ENCODE measurements at places on chromosomes 6 and 20.

DNA sequence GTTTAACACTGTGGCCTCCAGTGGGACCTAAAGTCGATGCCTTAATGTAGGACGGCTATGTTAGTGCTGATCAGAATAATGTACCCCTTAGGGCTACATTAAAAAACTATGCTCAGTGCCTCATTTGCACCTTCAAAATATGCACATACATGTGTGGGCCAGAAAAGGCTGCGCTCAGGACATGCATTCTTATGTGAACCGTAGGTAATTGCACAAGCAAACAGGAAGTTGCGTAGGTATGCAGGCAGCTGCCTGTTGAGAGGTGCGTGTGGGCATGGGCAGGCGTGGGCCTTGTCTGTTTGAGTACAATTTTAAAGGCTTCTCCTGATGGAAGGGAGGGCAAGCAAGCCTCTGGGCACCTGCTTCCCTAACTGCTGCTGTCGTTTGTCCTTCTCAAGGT lies 116.2 kb upstream of the JAG1 start:
- no peak for DNase-seq

- DNase-seq = no peak
Measured at GRCh38 chr20:50242178-50242514, 51.5 kb downstream of the CEBPB start.

DNA sequence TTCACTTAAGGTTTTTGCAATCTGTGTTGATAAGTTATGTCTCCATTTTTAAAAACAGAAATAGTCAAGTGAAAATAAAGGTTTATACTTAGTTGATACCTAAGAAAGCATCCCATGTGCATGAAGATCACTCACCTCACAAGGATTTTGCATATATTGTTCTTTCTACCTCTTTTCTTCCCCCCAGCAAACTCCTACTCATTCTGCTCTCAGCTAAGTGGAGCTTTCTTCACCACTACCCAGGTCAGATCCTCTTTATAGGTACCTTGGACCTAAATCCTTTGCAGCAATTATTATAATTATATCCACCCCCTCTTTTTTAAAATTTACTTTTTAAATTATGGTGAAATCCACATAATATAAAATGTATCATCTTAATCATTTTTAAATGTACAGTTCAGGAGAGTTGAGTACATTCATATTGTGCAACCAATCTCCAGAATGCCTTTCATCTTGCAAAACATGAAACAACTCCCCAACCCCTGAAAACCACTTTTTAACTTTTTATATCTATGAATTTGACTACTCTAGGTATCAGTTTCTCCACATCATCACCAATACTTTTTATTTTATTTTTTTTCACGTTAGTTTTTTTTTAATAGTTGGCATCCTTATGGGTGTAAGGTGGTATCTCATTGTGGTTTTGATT lies 9.3 kb upstream of the BACH2 start:
- no peak for DNase-seq

- no peak for DNase-seq
Measured at GRCh38 chr6:69145062-69145461, 510.0 kb downstream of the ADGRB3 start.

- DNase-seq = no peak
Measured at GRCh38 chr20:47305667-47306066, 50.8 kb downstream of the ZMYND8 start.

- DNase-seq = no peak
Measured at GRCh38 chr6:68754681-68755213, 119.7 kb downstream of the ADGRB3 start.

Measured in SIG-M5 (cell line).